ENCODE measurements at places on chromosomes 1 and 21. TPM values are rescaled to one million over a fixed set of nuclear protein-coding genes. Genes with fewer than 3 reads are reported as not detected.
A peak's percentile ranks its signal among the peaks of the same experiment; 100 is the strongest.

DNA sequence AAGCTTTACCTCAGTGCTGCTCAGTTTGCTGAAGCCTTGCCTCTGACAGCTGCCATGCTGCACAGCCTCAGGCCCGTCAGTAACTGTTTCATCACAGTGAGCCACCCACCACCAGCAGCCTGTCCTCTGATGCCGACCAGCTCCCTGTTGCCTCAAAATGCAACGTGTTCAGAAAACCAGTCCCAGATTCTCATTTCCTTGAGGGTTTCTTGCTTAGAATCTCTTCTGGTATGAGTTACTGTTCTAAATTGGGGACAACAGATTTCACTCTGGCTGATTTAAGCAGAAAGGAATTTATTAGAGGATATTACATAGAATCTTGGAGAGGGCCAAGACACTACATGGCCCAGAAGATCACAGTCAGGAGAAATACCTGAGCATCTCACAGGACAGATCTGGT lies 11.0 kb downstream of the UBL4B start:
- H3K27me3 ChIP-seq, result peaks cover 30% of the 10 kb centered on the region
- no peak overlapping the region for H3K4me3 ChIP-seq
- no peak overlapping the region for H3K27ac ChIP-seq
- H3K36me3 ChIP-seq, result no peaks in the 10 kb centered on the region
- H3K4me1 ChIP-seq, result no peaks in the 10 kb centered on the region

- H3K4me1 ChIP-seq, result peaks cover 25% of the 10 kb centered on the region
- no peak for DNase-seq
- no peak overlapping the region for H3K4me3 ChIP-seq
Observed at GRCh38 chr1:201721082-201722049, 107.6 kb upstream of the IPO9 start.

The CFAP107 gene
- total RNA-seq, result 1.1 TPM

GRCh38 chr21:27802816-27803475 lies 836.1 kb upstream of the ADAMTS5 start:
- no peaks in the 10 kb centered on the region for H3K27me3 ChIP-seq
- H3K4me1 ChIP-seq, result no peaks in the 10 kb centered on the region
- H3K4me3 ChIP-seq, result no peak overlapping the region
- DNase-seq, result no peak
- H3K27ac ChIP-seq, result no peak overlapping the region

GRCh38 chr1:71853360-71853759 lies 429.0 kb downstream of the NEGR1 start:
- H3K4me3 ChIP-seq, result no peak overlapping the region
- H3K27ac ChIP-seq, result no peak overlapping the region
- DNase-seq, result no peak

GRCh38 chr1:37035796-37036666 lies 1.7 kb upstream of the GRIK3 start:
- no peak for DNase-seq
- no peak overlapping the region for H3K4me3 ChIP-seq
- no peak overlapping the region for H3K27ac ChIP-seq

GRCh38 chr1:245715970-245716369 lies 561.2 kb downstream of the KIF26B start:
- H3K27me3 ChIP-seq, result no peaks in the 10 kb centered on the region

The FAM163A gene
- not detected for total RNA-seq

GRCh38 chr1:194227161-194227560 lies 1040.7 kb upstream of the B3GALT2 start:
- no peaks in the 10 kb centered on the region for H3K4me1 ChIP-seq
- no peak overlapping the region for H3K27ac ChIP-seq
- DNase-seq, result no peak
- H3K36me3 ChIP-seq, result no peaks in the 10 kb centered on the region
- H3K27me3 ChIP-seq, result no peaks in the 10 kb centered on the region
- no peak overlapping the region for H3K4me3 ChIP-seq

- H3K4me1 ChIP-seq, result no peaks in the 10 kb centered on the region
- no peak overlapping the region for H3K4me3 ChIP-seq
- H3K27me3 ChIP-seq, result no peaks in the 10 kb centered on the region
- no peak for DNase-seq
Observed at GRCh38 chr21:36728371-36729111, 29.6 kb downstream of the SIM2 start.

DNA sequence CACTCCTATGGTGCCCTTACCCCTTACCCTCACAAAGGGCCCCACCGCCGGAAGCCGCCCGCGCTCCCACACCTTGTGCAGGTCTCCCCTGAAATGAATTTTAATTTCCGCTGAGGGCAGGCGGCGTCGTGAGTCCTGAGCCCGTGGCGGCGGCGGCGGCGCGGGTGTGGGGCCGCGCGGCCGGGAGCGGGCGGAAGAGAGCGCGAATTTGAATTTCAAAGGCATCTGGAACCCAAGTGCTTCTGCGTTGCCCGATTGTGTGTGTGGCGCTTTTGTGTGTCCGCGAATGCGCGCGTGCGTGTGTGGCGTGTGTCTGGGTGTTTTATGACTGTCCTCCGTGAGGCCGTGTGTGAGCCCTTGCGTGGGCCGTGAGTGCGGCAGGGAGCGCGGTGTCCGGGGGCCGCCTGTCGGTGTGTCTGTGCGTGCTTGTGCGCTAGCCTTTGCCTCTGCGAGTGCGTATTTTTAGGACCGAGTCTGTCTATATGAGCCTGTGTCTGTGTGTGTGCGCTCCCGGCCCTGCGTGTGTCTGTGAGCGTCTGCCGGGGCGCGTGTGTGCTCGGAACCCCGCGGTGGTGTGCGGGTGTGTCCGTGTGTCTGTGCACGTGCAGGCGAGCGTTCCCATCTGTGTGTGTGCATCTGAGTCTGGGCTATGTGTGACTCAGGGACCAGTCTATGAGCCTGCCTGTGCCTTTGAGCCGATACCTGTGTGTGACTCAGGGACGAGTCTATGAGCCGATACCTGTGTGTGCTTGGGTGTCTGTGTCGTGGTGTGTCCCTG lies 7.9 kb upstream of the ADGRB2 start:
- peaks cover 29% of the 10 kb centered on the region for H3K27me3 ChIP-seq
- H3K4me3 ChIP-seq, result no peak overlapping the region
- H3K4me1 ChIP-seq, result peaks cover 14% of the 10 kb centered on the region
- no peak overlapping the region for H3K27ac ChIP-seq

GRCh38 chr1:35557118-35557610 lies at the start of gene KIAA0319L:
Gene KIAA0319L (minus strand): TSS chr1:35557403. CDS start chr1:35554491, 2,912 bp downstream.
- H3K4me3 ChIP-seq, result peak within 1 kb of the TSS; percentile 73
- H3K4me1 ChIP-seq, result peaks cover 71% of the 10 kb centered on the region
- H3K36me3 ChIP-seq, result no peaks in the 10 kb centered on the region
- no peaks in the 10 kb centered on the region for H3K27me3 ChIP-seq
- DNase-seq, result no peak
- peak within 1 kb of the TSS; percentile 94 for H3K27ac ChIP-seq

The MTMR11 gene
- total RNA-seq, result 12.7 TPM

The RCC2 gene
- 56.8 TPM for total RNA-seq

GRCh38 chr1:6423321-6423999 lies 1.1 kb upstream of the ESPN start:
- peaks cover 24% of the 10 kb centered on the region for H3K4me1 ChIP-seq
- H3K27me3 ChIP-seq, result peaks cover 59% of the 10 kb centered on the region
- DNase-seq, result no peak
- H3K27ac ChIP-seq, result no peak overlapping the region
- no peak overlapping the region for H3K4me3 ChIP-seq

DNA sequence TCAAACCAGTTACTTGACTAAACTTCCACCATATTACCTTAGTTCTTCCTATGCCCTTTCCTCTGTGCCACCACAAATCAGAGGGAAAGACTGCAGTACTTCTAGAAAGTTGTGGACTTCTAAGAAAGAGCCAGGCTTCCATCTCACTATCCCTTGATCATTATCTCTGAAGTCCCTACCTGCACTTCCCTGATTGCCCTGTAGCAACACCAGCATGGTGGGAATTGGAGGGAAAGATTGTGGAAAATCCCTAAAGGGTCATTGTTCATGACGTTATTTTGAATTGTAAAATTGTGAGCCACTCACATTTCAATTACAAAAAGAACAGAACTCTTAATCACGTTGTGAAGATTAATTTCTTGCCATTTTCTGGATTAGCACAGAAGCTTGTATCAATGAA lies 23.4 kb upstream of the KIAA1614 start:
- no peak overlapping the region for H3K4me3 ChIP-seq
- H3K27me3 ChIP-seq, result no peaks in the 10 kb centered on the region
- H3K4me1 ChIP-seq, result no peaks in the 10 kb centered on the region
- H3K27ac ChIP-seq, result no peak overlapping the region

- H3K27me3 ChIP-seq, result no peaks in the 10 kb centered on the region
- H3K36me3 ChIP-seq, result no peaks in the 10 kb centered on the region
- no peak overlapping the region for H3K27ac ChIP-seq
Observed at GRCh38 chr1:97365026-97365425, 555.8 kb downstream of the DPYD start.
